ENCODE measurements at places on chromosomes 2 and 18. TPM values are rescaled to one million over a fixed set of nuclear protein-coding genes. Genes with fewer than 3 reads are reported as not detected.
A peak's percentile ranks its signal among the peaks of the same experiment; 100 is the strongest.

DNA sequence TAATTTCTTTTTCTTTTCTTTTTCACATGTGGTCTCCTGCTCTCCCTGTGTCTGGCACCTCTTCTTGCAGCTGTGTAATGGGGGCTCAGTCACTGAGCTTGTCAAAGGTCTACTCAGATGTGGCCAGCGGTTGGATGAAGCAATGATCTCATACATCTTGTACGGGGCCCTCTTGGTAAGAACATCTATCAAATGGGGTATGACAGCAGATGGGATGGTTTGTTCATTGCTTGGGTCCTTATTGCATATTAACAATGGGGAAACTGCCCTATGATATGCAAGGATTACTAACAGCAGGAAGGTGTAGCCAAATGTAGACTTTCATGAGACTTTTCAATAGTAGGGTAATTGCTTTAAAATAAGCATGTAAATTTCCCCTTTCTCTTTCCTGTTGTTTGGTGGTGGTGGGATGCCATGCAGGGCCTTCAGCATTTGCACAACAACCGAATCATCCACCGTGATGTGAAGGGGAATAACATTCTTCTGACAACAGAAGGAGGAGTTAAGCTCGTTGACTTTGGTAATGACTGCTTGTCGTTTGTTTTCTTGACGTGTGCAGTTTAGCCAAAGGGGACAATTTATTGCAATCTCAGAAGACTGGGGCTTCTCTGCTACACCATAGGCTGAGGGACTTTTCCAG, 36.5 kb downstream of the MYO3B start:
- no peak for DNase-seq

GRCh38 chr2:55965966-55966365, 42.4 kb upstream of the EFEMP1 start:
- DNase-seq: peak; percentile 89

GRCh38 chr2:136219963-136220362, 102.0 kb upstream of the CXCR4 start:
- no peak for DNase-seq

- DNase-seq: no peak
Measured at GRCh38 chr2:68426848-68427579, 40.1 kb downstream of the FBXO48 start.

GRCh38 chr2:173462892-173463840, 108.5 kb downstream of the CDCA7 start:
- no peak for DNase-seq

- no peak for DNase-seq
Measured at GRCh38 chr18:7615840-7616239, 48.7 kb downstream of the PTPRM start.

The SERPINB5 gene
- not detected for total RNA-seq

DNA sequence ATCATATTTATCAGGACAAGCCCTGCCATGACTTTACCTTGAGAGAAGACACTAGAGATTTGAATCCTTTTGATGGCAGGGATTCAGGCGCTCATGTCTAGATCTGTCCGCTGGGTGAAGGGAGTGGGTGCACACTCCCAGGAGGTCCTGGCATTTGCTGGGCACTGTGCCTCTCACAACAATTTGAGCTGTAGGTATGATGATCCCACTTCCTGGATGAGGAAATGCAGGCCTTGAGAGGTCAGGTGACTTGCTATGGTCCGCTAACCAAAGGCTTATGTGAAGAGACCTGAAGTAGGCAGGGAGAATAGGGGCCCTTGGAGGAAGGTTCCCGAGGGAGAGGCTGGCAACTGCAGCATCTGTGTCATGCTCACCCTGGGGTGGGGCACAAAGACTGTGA, 206.1 kb downstream of the HAUS1 start:
- no peak for DNase-seq

DNA sequence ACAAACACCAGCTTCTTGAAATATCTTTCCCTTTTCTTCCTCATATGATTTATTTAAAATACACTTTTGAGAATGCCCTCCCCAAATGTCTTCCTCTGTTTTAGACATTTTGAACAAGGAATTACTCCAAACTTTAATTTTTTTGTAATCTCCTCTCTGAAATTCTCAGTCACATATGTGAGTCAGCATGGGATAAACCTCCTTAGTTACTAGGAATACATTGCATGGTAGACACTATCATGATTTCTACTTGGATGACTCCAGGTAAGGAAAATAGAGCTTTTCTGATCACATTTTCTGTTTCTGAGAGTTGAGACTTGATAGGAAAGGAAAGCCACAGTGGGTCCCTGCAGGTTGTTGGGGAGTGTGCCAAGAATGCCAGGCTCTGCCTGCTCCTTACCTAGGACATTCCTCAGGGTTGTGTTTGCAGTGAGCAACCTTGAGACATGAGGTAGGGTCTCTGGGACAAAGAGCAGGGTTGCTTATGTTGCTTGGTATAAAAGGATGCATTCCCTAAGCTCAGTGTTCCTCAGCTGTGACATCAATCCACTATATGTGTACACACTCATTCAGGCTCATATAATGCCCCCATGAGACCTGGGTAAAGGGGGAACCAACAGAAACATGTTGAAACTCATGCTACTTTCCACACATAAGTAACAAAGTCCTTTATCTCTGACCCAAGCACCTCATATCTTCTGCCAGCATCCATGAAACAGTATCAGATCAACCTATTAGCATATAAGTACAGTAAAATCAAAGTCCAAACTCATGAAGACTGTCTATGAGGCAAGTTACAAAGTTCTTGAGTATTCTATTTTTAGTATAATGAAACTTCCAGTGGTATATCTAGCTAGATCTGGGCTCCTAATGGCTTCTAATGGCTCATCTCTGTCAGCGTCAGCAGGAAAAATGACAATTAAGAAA, 112.8 kb upstream of the SCN1A start:
- no peak for DNase-seq

GRCh38 chr18:30929065-30929464, 113.5 kb downstream of the DSC3 start:
- DNase-seq: no peak

GRCh38 chr2:201712726-201713125, 14.3 kb upstream of the MPP4 start:
- no peak for DNase-seq

- no peak for DNase-seq
Measured at GRCh38 chr2:26974352-26974751, 3.9 kb downstream of the MAPRE3 start.

The PRR30 gene
- total RNA-seq: not detected

The NLRC4 gene
- not detected for total RNA-seq

Data from glomerular endothelial cell (primary cell).